ENCODE measurements at places on chromosomes 3 and 15.

DNA sequence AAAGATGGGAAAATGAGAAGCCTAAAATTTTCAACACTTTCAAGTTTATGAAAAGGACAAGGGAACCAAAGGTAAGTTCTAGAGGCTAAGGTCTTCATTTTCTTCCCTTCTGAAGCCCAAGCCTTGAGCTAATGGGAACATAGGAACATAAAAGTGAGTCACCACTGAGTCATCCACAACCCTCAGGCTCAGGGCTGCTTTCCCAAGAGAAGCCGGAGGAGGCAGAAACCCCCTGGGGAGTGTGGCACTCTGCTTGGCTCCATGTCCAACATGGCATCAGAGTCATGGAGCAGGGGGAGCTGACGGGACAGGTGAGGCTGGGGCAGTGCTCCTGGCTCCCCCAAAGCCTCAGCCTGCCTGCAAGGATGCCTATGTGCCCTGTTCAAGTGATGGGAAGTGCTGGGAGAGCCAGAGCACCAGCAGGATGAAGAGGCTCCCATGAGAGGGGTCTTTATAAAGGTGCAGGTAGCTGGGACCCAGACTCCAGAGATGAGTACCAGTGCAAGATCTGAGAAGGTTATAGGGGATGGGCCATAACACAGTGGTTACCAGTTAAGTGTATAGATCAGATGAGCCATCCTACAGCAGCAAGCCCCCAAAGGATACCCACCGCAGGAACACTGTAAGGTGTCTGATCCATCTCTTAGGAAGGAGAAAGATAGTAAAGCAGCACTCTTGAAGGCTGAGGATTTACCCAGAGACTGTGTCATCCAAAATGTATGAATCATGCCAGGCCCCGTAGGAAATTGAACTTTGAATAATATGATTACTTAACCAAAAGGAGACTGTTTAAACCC, 31.8 kb upstream of the RYR3 start:
- peak; percentile 82 for DNase-seq

GRCh38 chr3:68878322-68878721, 54.0 kb downstream of the TAFA4 start:
- peak; percentile 40 for DNase-seq

DNA sequence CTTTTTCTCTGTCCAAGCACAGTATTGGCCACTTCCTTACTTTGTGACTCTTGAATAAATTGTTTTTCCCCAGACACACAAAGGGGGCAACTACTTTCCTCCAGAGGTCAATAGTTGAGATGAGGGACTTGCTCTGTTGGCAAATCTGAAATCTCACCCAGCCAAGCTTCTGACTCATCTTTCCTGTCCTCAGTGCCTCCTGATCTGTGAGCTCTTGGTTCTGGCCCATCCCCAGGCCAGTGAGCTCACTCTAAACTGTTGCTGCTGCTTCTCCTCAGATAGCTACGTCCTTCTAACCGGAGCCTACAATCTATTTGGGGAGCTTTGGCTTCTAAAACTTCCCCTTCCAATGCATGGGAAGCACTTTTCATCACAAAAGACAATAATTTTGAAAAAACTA, 50.0 kb upstream of the NMD3 start:
- DNase-seq = peak; percentile 54

GRCh38 chr3:71453319-71453718, 130.2 kb downstream of the FOXP1 start:
- DNase-seq = no peak

DNA sequence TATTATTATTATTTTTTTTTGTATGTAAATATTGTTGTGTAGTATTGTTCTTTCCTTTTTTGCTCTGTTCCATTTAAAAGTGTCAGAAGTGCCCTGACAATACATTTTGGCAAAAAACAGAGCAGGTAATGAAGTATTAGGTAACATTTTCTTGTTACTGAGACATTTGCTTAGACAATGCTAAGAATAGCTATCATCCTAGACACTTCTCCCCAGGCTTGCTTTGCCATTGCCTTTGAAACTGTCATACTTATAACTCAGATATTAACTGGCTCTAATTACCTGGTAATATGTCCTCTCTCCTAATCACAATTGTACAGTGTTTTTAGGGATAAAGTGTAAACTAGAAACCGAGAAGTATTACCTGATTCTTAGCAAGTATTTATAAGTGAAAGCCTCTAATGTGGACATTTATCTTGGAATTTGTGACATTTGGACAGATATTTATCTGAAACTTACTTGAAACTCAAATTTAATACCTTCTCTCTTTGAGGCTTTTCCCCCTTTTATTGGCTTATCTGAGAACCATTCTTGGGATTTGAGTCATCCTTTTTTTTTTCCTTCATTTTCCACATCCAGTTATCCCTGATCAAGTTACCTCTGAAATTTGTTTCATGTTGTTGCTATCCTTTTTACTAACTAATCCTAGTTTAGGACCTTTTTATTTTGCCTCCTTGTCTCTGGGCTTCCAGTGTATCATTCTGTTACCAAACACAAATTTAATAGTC, 13.1 kb downstream of the ARIH1 start:
- DNase-seq = no peak

DNA sequence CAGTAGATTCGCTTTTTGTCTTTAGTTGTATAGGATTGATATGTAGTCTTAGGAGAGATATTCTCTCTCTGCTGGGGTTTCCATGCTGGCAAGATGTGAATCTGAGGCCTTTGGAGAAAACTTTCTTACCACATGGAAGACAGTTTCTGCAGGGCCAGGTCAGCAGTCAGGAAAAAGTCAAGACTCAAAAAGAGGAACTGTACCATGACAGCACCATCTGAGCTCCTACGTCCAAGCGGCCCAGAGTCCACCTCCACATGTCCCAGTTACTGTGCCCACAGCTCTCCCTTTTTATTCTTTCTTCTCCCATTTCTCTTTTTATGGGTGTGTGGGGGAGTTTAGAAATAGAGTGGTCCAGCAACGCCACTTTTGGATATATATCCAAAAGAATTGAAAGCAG, 172.0 kb downstream of the MTHFS start:
- DNase-seq = no peak

DNA sequence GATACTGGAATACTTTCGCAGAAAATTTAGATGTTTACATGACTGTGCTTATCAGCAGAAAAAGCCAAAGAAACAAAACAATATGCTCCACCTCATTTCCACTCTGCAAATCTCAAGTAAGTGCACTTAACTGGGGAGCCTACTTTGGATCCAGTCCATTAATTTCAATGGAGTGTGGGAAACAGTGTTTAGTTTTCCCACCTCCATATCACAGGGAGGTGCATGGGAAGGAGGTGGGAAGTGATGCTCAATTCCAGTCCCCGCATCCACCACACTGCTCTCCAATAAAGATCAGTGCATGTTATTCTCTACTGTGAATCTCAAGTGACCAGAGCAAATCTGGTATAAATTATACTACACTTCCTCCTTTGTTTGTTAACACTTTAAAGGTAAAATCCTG, 2.9 kb downstream of the NEDD4 start:
- DNase-seq = no peak

- DNase-seq = no peak
Observed at GRCh38 chr3:66052721-66053549, 14.2 kb upstream of the MAGI1 start.

DNA sequence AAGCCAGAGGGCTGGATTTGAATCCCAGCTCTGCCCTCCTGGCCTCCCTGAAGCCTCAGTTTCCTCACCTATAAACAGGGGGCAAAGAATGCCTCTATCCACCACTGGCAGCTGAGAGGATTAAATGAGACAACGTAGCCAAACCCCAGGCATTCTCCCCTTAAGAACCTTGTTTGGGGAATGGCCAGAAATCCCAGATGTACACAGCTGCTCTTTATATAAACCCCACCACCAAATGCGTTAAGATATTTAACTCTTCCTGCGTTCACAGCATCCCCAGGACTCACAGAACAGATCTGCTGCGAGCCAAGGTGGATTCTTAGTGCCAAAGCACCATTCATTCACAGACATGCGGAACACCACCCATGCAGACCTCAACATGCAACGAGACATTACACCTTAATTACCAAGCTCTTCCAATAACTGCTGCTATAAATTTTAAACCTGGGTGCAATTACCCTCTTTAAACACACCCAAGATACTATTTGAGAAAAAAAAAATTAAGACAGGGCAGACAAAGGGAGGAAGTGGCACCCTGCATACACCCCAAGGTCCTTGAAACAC, 5.2 kb downstream of the TLE3 start:
- DNase-seq = no peak

GRCh38 chr3:25940935-25941334, 151.0 kb downstream of the OXSM start:
- DNase-seq = no peak
